A673 (cell line): ENCODE measurements at places on chromosomes 3 and 15. TPM values are rescaled to one million over a fixed set of nuclear protein-coding genes. Genes with fewer than 3 reads are reported as not detected.

DNA sequence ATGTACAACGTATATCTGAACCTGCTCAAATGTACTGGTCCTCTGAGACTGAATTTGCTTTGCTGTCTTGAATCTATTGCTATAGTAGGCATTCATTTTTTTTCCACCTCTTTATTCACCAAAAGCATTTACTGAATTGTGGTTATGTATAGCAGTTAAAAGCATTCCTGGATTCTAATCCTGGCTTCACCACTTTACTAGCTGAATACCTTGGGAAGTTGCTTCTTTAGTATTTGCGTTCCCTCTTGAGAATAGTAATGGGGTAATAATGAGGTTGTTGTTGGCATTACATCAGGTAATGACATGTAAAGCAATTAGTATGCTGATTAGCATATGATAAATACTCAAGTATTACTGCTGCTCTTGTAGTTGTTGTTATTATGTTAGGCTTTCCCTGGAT is 29.1 kb downstream of the MEF2A start:
- peaks cover 5% of the 10 kb centered on the region for H3K4me1 ChIP-seq
- H3K27me3 ChIP-seq: no peaks in the 10 kb centered on the region
- peaks cover 1% of the 10 kb centered on the region for H3K36me3 ChIP-seq
- no peak for DNase-seq
- no peak overlapping the region for H3K4me3 ChIP-seq

- no peak overlapping the region for H3K4me3 ChIP-seq
- H3K27ac ChIP-seq: no peak overlapping the region
- no peaks in the 10 kb centered on the region for H3K36me3 ChIP-seq
- H3K4me1 ChIP-seq: no peaks in the 10 kb centered on the region
- H3K27me3 ChIP-seq: no peaks in the 10 kb centered on the region
Measured at GRCh38 chr3:60913474-60913873, 337.8 kb downstream of the FHIT start.

The SERPINI2 gene
- not detected in 2 replicates for total RNA-seq

The CACNA1D gene
- total RNA-seq: 0.85 TPM in 1 of 2 replicates, not detected in the other

GRCh38 chr3:172291650-172292049 is 156.6 kb downstream of the GHSR start:
- DNase-seq: no peak
- no peak overlapping the region for H3K4me3 ChIP-seq
- H3K36me3 ChIP-seq: no peaks in the 10 kb centered on the region

The SLC2A2 gene
- not detected in 2 replicates for total RNA-seq

DNA sequence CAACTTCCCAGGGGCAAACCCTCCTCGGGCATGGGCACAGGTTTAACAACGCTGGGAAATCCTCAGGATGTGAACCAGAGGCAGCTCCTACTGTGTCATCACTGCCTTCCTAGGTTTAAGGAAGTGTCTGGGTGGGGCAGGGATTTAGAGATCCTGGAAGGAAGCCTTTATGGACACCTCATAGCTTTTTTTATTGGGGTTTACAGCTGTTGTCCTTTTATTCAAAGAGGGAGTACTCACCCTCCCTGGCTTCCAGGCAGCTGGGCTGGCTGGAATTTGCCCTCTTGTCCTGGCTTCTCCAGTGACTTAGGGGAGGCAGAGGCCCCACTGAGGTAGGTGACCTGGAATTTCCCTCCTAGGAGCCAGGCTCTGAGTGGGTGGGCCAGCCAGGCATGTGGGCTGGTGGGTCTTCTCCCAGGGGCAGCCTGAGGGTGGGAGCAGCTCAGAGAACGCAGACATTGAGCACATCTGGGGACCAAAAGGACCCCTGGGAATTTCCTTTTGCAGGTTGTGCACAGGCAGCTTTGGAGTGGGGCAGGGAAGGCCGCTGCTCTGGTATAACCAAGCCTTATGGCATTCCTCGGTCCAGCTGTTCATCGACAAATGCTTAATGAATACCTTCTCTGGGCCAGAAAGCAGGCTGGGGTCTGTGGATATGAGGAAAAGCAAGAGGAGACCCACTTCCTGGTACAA is 13.5 kb upstream of the FAM3D start:
- H3K27ac ChIP-seq: no peak overlapping the region
- H3K4me1 ChIP-seq: no peaks in the 10 kb centered on the region
- H3K4me3 ChIP-seq: no peak overlapping the region

The P2RY14 gene
- total RNA-seq: not detected in 2 replicates

DNA sequence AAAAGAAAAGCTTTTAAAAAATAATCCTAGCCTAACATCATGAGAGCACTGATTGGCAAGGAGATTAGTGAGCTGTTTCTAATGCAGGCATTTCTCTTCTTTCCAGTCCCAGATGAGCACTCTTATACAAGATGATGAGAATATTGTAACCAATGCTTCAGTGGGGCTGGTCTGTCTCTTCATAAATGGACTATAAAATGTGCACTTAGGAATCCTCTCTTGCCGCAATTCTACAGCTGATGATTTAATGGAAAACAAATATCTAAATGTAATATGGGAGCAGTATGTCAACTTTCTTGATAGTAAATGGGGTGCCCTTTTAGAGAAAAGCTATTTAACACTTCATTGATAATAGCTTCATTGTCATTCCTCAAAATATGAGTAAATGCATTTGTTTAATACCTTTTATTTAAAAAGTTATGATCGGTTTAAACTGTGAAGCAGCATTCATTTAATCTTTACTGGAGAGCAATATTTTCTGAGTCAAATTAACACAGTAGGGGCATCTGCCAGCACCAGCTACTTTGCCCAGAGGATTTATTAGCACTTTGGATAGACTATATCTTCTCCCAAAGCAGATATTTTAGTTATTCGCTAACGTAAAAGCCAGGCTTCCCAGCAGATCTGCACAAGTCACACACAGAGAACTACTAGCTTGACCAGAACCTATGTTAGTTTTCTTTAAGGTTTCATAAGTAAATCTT is 985.9 kb downstream of the DIPK2A start:
- no peak overlapping the region for H3K27ac ChIP-seq
- no peaks in the 10 kb centered on the region for H3K36me3 ChIP-seq
- no peak overlapping the region for H3K4me3 ChIP-seq
- H3K4me1 ChIP-seq: no peaks in the 10 kb centered on the region

The EPHB3 gene
- 15.6 and 19.4 TPM in 2 replicates for total RNA-seq

The THOC7 gene
- 37.3 and 41.4 TPM in 2 replicates for total RNA-seq

- no peaks in the 10 kb centered on the region for H3K36me3 ChIP-seq
- DNase-seq: no peak
- H3K4me3 ChIP-seq: no peak overlapping the region
- no peak overlapping the region for H3K27ac ChIP-seq
- H3K27me3 ChIP-seq: no peaks in the 10 kb centered on the region
- no peaks in the 10 kb centered on the region for H3K4me1 ChIP-seq
Measured at GRCh38 chr15:84855136-84855535, 29.3 kb upstream of the SLC28A1 start.

The VIPR1 gene
- 0.26 and 0.31 TPM in 2 replicates for total RNA-seq

The CADM2 gene
- total RNA-seq: 3.7 and 5.3 TPM in 2 replicates

The SLMAP gene
- total RNA-seq: 32.4 and 34.4 TPM in 2 replicates

The SFMBT1 gene
- 1.4 and 2.1 TPM in 2 replicates for total RNA-seq

DNA sequence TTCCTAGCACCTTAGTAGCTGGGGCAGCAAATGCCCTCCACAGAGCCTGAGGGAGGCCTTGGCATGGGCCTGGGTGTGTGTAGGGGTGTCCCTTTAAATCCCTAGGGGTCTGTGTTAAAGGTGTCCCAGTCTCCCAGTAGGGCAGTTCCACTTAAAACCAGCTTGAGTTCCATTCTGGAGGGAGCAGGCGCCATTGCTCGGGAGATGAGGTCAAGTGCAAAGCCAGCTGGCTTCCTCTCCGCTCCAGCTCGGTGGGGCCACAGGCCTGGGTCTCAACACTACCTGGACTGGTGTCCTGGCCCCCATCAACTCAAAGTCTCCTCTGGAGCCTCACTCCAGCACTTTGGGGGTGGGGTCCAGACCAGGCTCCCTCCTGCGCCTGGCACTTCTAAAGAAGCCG is 25.2 kb downstream of the FEM1B start:
- H3K4me1 ChIP-seq: no peaks in the 10 kb centered on the region
- H3K27ac ChIP-seq: no peak overlapping the region
- H3K4me3 ChIP-seq: no peak overlapping the region
- H3K36me3 ChIP-seq: no peaks in the 10 kb centered on the region
- no peaks in the 10 kb centered on the region for H3K27me3 ChIP-seq

GRCh38 chr3:47891613-47892005 is 88.7 kb downstream of the DHX30 start:
- no peak overlapping the region for H3K27ac ChIP-seq
- no peaks in the 10 kb centered on the region for H3K36me3 ChIP-seq
- peaks cover 21% of the 10 kb centered on the region for H3K4me1 ChIP-seq

- no peaks in the 10 kb centered on the region for H3K27me3 ChIP-seq
- no peaks in the 10 kb centered on the region for H3K4me1 ChIP-seq
- no peak overlapping the region for H3K4me3 ChIP-seq
Measured at GRCh38 chr3:80158332-80158731, 390.5 kb upstream of the ROBO1 start.

The GOLGA6L26 gene
- total RNA-seq: not detected in 2 replicates

The SPESP1 gene
- not detected in 2 replicates for total RNA-seq

The PPM1M gene
- total RNA-seq: 3.6 and 5.8 TPM in 2 replicates

DNA sequence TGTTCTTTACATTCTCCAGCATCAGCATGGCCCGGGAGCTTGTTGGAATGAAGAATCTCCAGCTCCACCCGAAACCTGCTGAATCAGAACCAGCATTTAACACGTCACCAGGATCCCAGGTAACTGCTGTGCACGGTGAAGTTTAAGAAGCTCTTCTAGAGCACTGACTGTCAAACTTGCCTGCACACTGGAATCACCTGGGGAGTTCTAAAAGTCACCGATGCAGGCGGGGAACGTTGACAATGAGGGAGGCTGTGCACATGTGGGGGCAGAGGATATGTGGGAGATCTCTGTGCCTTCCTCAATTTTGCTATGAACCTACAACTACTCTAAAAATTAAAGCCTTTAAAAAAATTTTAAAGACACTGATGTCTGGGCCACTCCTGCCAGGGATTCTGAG is 19.1 kb upstream of the PAQR5 start:
- H3K36me3 ChIP-seq: no peaks in the 10 kb centered on the region
- H3K27ac ChIP-seq: no peak overlapping the region
- H3K4me3 ChIP-seq: no peak overlapping the region
- DNase-seq: no peak

The RAB5A gene
- 49.7 and 50.1 TPM in 2 replicates for total RNA-seq

The BFSP2 gene
- not detected in 2 replicates for total RNA-seq

The MKRN2OS gene
- total RNA-seq: not detected in 2 replicates

- H3K27ac ChIP-seq: no peak overlapping the region
- no peaks in the 10 kb centered on the region for H3K36me3 ChIP-seq
- H3K4me3 ChIP-seq: no peak overlapping the region
- H3K4me1 ChIP-seq: no peaks in the 10 kb centered on the region
Measured at GRCh38 chr3:119408243-119408950, 55.0 kb downstream of the TMEM39A start.

DNA sequence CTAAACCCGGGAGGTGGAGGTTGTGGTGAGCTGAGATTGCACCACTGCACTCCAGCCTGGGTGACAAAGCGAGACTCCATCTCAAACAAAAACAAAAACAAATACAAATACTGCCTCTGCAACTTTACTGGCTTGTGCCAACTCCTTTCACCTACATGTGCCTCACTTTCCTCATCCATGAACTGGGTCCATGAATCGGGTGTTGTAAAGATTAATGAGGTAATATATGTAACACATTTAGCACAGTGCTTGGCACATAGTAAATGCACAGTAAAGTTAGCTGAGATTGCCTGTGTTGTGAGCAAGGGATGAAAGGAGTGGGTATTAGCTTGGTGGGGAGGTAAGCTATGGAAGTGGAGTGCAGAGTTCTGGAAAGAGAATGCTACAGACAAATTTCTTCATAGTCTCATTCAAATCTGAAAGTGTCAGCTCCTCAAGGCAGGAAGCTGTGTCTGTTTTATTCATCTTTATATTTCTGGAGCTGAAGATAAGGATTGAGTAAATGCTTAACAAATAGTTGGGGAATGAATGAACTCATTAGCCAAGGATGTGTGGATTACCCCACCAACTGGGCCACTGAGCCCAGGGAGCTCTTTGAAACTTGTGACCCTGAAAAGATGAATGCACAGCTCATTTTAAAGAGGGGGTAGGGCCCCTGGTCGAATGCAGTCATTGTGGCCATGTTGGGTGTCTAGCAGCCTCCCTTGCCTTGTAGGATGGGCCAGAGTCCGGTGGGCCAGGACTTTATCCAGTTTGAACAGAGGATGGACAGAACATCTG is 7.7 kb upstream of the CDCP1 start:
- no peaks in the 10 kb centered on the region for H3K27me3 ChIP-seq
- no peaks in the 10 kb centered on the region for H3K4me1 ChIP-seq
- H3K27ac ChIP-seq: no peak overlapping the region
- H3K36me3 ChIP-seq: no peaks in the 10 kb centered on the region
- H3K4me3 ChIP-seq: no peak overlapping the region
- DNase-seq: no peak

DNA sequence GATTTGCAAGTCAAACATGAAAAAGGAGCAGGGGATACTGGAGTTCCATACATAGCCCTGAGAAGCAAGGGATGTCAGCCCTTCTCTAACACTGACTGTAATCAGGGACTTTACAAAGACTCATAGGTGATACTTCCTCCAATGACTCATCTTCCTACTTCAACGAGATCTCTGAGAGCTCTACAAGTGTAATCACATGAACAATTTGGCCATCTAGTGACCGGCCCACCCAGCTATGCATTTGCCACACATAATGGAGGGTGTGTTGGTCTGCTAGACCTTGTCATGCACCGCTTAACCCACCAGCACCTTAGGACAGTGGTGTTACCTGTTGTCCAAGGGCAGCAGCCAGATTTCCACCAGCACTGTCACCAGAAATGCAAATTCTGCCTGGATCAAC is 75.3 kb downstream of the NCEH1 start:
- H3K36me3 ChIP-seq: no peaks in the 10 kb centered on the region
- H3K27ac ChIP-seq: no peak overlapping the region
- H3K4me1 ChIP-seq: no peaks in the 10 kb centered on the region
- DNase-seq: no peak

The SETMAR gene
- total RNA-seq: 25.0 and 25.8 TPM in 2 replicates

The GNB4 gene
- total RNA-seq: 75.2 and 83.3 TPM in 2 replicates

The C3orf62 gene
- total RNA-seq: 1.8 and 2.0 TPM in 2 replicates

The MED12L gene
- 0.71 and 1.1 TPM in 2 replicates for total RNA-seq

The PAK6 gene
- 0.84 and 1.5 TPM in 2 replicates for total RNA-seq

DNA sequence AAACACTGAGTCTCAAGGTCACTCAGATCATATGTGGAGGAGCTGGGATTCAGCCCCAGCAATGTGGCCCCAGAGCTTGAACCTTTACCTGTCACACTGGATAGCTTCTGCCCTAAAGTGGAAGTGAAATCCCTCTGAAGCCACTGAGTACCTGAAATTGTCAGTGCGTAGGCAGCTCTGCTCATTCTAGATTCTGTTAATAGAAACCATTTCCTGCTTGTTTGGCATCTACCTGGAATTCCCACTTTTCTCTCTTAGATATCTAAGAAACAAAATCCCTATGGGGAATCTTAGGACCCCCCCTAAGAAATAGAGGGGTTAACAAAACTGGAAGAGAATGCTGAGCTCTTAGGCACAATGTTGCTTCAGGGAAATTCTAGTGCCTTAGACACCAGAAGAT is 29.8 kb downstream of the FBXL22 start:
- DNase-seq: no peak
- no peaks in the 10 kb centered on the region for H3K27me3 ChIP-seq
- no peaks in the 10 kb centered on the region for H3K4me1 ChIP-seq
